Stimulated activated CD8-positive, alpha-beta memory T cell treated with anti-CD3 and anti-CD28 coated beads, Interleukin-4, amount 100 ng/mL, for 4 hours (primary cell): ENCODE measurements at places on chromosomes 12 and 14.

DNA sequence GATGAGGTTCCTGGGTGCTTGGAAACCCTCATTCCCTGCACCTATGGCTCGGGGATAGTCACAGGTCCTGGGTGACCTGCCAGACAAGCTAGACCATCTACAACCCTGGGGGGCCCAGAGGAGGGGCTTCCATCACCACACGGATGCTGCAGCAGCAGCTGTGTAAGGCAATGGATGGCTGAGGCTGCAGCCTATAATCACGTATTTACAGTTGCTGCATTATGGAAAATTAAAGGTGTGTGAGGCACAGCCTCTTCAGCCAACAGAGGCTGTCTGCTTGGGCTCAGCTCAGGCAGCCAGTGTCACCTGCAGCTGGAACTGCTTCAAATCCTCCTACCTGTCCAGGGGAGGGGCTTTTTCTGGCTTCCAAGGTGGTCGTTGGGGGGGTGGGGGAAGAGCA is 268.1 kb downstream of the CACNA1C start:
- no peak for DNase-seq

DNA sequence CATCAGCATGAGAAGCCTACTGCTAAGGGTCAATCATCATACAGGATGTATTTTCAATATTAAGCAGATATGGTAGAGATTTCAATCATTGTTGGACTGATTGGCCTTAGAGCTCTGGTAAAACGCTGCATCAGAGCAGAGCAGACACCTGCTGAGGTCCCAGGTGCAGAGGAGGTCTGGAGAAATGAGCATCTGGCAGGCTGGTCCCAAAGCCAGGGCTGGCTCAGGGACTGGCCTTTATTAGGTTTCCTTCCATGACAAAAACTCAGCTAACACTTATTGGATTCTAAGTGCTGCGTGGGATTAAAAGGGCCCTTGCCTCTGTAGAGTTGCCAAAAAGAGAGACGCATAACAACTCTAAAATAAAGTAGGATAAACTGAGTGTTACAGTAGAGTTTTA is 29.7 kb downstream of the AKAP6 start:
- DNase-seq: no peak

- DNase-seq: no peak
Measured at GRCh38 chr14:72172597-72172996, 240.4 kb downstream of the RGS6 start.

DNA sequence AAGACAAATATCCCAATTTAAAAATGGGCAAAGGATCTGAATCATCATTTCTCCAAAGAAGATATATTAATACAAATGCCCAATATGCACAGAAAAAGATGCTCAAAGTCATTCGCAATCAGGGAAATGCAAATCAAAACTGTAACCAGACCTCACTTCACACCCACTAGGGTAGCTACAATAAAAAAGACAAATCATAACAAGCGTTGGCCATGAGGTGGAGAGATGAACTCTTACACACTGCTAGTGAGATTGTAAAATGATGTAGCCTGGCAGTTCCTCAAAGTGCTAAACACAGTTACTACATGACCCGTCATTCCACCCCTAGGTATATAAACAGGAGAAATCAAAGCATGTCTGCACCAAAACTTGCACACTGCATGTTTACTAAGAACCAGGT is 30.4 kb downstream of the CDC42BPB start:
- DNase-seq: no peak

- no peak for DNase-seq
Measured at GRCh38 chr14:35992816-35993683, 166.9 kb downstream of the BRMS1L start.

- no peak for DNase-seq
Measured at GRCh38 chr12:2485681-2486080, 309.1 kb upstream of the FKBP4 start.

GRCh38 chr12:12024911-12025682 is 45.6 kb upstream of the BCL2L14 start:
- DNase-seq: no peak

GRCh38 chr12:53103860-53104305 is 597 bp downstream of the SOAT2 start:
- DNase-seq: no peak

GRCh38 chr14:75979648-75980565 is 1.9 kb downstream of the TGFB3 start:
- no peak for DNase-seq

- DNase-seq: no peak
Measured at GRCh38 chr12:116159175-116159574, 118.3 kb downstream of the MED13L start.

DNA sequence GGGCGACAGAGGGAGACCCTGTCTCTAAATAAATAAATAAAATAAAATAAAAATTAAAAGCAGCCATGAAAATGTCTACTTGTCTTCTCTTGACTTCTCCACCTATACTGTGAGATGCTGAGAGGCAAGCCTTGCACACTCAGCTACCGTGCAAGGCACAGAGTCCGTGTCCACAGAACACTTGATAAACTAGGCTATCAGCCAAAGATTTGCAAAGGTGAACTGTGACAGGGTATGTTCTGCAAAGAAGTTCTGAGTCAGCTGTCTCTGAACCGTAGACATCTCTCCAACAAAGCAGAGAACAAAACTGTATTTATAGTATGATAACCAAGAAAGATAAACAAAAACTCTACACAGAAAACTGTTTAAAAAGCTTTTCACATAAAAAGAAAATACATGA is 35.5 kb downstream of the STXBP6 start:
- DNase-seq: no peak

GRCh38 chr14:48274826-48275225 is 599.4 kb upstream of the MDGA2 start:
- DNase-seq: no peak

DNA sequence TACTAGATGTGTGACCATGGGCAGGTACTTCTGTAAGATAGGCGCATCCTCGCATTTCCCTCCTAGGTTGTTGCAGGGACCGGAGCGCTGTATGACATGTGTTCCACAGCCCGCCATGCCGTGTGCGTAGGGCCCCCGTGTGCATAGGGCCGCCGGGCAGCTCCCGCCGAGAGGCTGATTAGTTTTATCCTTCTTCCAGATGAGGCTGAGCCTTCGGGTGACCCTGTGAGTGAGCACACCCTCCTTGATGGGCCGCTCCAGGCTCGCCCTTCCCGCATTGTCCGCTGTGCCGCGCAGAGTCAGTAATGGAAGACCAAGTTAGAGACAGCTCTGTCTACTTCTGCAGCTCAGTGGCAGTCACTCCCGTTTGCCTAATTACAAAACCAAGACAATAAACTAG is 72.9 kb upstream of the DYNC1H1 start:
- DNase-seq: no peak

DNA sequence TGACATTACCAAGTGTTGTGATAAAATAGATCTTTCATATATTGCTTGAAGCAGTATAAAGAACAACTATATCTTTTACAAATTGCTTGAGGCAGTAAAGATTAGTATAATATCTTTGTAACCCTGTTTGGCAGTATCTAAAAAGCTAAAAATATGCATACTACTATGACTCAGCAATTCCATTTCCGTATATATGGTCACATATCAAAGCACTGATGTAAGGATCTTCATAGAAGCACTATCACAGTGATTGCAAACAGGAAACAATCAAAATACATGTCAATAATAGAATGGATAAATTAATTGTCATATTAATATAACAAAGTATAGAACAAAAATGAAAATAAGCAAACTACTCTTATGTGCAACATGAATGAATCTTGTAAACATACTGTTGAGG is 158.4 kb upstream of the IGF1 start:
- no peak for DNase-seq

- no peak for DNase-seq
Measured at GRCh38 chr12:95413576-95413975, 60.4 kb upstream of the METAP2 start.

DNA sequence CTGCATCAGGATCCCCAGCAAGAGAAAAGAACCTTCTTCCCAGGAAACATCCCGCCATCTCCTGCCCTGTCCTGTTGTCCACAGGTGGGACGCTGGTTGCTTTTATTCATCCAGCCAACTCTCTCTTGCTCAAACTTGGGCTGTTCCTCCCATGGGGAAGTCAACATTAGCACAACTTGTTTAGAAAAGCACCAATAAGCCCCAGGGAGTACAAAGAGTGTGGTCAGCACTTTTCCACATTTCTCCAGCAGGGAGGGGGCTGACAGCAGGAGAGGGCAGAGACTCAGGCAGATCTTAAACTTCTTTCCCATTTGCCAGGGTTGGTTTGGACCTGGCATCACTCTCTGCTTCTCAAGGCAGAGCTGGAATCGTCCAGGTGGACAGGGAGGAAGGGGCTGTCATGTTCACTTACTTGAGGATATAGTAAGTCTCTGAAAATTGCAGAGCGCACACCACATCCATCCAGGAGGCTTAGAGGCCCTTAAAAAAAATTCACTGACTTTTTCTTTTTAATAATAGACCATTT is 74.9 kb downstream of the RBM19 start:
- no peak for DNase-seq

- DNase-seq: no peak
Measured at GRCh38 chr12:131085125-131085815, 131.6 kb downstream of the ADGRD1 start.

- DNase-seq: no peak
Measured at GRCh38 chr12:93657071-93657470, 20.1 kb upstream of the CRADD start.

GRCh38 chr12:57066245-57066644 is 12.3 kb downstream of the NEMP1 start:
- no peak for DNase-seq

DNA sequence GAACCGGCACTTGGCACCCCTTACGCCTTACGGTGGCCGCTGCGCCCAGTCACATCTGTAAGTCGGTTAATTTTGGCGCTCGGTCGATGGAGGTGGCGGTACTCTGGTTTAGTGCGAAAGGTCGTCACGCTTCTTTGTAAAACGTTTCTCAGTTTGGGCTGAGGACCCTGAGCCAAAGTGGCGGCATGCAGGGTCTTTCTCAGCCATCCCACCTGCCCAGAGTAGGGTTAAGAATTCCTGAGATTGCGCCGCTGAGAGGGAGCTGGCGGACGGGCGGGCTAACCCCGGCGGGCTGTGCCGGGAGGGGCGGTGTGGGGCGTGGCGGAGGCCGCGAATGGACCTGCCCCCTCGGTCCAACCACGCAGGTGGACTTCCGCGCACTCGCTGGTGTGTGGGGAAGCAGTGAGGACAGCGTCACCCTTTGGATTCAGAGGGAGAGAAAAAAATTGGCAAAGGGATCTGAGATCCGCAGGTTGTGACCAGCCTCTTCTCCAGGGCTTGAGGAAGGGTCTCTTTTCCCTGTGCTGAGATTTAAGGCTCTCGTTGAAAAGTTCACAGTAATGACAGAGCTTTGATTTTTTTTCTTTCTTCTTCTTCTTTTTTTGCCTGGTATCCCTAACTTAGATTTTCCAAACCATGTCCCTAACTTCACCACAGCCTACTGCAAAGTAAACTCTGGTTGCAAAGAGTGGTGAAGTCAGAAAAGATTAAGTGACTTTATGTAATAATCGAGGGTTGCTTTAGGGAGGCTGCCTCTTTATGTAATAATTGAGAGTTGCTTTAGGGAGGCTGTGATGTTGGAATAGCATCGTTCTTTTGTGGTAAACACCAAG is 602 bp upstream of the FBXO33 start:
- peak; percentile 37 for DNase-seq

DNA sequence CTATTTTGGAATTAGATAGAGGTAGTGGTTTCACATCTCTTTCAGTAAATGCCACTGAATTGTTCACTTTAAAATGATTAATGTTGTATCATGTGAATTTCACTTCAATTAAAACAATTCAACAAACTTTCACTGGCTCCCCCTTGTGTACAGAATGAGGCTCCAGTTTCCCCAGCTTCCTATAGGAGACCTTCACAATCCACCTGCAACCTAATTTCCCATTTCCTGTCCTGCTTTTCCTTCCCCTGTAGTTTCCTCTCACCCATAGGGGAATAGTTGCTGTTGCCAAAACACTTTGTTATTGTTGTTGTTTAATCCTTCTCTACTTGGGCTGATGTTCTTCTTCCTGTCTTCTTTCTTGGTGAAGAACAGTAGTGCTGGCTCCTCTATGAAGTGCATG is 59.8 kb downstream of the NPAS3 start:
- DNase-seq: no peak

DNA sequence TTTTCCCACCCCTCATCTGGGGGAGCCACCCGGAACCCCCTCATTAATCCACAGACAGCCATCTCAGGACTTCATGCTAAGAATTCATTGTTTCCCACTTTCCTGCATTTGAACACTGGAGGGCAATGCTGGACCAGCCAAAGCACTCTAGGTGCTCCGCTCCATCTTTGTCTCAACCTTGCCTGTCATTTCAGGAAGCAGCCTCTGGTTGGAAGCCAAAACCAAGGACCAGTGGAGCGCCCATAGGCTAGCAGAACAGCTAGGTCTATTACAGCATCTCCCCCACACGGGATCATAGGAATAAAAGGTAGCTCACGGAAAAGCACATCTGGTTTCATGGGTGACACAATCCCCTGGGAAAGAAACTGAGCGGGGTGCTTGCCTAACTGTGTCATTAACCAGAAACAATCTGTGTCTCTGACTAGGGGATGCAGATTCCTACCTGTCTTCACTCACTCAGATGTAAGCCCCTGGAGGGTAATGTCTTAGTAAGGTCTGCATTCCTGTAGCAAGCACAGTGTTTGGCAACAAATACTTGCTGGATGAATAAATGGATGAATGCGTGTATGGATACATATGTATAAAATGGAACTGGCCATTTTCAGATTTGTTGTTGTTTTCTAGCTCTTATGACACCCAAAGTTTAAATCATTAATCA is 197.0 kb downstream of the DAD1 start:
- no peak for DNase-seq

GRCh38 chr14:52365071-52365470 is 51.0 kb downstream of the PTGER2 start:
- DNase-seq: no peak

DNA sequence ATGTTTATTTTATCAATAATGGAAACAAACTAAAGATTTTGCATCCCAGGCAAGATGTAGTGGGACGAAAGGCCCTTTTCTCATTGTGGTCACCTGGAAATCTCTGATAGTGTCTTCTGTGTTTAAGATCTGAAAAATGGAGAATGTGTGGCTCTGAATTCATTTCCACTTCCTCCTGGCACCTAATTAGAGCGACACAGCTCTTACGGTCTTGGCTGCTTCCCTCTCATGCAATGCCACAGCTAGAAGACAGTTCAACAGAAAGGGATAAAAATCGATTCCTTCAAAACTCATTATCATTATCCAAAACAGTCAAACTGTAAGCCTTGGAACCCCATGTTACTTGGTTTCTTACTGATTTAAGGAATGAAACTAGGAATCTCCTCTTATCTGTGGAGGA is 9.3 kb downstream of the ST8SIA1 start:
- DNase-seq: no peak

DNA sequence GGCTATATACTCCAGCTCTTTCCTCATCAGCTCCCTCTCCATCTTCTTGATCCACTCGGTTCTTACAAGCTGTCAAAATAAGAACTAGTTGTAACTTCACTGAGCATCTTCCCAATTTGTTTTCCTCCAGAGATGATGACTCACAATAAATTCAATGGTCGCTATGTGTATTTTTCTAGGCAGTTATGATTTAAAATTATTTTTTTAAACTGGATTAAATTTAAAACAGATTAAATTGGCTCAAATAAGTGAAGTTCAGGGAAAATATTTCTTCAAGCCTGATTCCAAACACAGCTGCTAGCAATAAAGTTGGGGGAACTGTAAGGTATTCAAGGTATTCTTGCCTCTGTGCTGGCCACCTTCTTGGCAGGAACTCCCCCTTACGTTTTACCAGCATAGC is 717.7 kb upstream of the USP15 start:
- DNase-seq: no peak
